ENCODE measurements at places on chromosomes 7 and 10.
A peak's percentile ranks its signal among the peaks of the same experiment; 100 is the strongest.

DNA sequence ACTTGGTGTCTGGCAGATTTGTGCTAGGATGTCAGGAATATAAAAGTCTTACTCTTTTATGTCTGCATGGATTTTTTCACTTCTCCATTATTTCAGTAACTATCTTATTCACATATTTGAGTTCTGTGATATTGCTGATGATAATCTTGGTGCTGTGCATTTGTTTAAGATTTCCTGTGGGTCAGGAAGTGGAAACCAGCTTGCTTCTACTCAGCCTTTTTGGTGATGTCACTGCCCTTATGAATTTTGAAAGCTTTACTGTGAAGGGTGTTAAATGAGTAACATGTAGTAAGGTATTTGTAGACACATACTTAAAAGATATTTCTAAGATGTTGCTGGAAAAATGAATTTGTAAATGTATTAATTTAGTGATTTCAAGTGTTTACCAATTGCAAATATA lies 69.5 kb upstream of the VOPP1 start:
- no peak for DNase-seq

DNA sequence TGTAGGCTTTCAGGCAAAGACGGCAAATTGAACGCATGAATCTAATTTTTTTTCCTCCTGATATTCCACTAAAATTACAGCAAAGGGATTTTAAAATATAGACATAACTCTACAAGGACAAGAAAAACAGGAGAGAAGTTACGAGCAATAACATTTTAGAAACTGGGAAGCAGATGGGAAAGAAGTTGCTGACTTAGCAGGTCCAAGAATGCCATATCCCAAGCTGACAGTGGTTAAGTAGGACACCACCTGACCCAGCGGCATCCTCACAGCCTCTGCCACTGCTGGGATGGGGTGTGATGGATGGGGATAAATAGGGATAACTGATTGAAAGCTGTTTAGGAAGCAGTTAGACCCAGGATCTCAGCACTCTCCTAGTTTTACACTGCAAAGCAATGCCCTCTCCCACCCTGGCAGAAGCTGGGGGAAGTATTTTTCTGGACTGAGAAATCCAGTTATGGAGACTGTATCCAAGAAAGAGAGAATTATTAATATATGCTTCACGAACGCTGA lies 99.3 kb upstream of the LEP start:
- DNase-seq: no peak

DNA sequence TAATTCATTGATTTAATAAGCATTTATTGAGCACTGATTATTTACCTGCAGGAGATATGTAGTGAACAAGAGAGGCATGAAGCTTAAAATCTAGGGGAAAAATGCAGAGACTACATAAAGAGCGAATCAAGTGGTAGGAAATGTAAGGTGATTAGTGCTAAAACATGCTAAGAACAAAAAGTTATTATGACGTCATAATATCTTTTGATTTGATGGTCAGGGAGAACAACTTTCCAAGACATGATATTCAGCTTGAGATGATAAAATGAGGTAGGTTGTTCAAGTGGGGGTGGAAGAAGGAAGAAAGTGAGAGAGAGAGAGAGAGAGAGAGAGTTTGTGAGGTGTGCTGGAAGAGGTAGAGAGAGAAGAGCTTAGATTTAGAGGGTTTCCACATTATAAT lies 317.7 kb downstream of the NRG3 start:
- no peak for DNase-seq

DNA sequence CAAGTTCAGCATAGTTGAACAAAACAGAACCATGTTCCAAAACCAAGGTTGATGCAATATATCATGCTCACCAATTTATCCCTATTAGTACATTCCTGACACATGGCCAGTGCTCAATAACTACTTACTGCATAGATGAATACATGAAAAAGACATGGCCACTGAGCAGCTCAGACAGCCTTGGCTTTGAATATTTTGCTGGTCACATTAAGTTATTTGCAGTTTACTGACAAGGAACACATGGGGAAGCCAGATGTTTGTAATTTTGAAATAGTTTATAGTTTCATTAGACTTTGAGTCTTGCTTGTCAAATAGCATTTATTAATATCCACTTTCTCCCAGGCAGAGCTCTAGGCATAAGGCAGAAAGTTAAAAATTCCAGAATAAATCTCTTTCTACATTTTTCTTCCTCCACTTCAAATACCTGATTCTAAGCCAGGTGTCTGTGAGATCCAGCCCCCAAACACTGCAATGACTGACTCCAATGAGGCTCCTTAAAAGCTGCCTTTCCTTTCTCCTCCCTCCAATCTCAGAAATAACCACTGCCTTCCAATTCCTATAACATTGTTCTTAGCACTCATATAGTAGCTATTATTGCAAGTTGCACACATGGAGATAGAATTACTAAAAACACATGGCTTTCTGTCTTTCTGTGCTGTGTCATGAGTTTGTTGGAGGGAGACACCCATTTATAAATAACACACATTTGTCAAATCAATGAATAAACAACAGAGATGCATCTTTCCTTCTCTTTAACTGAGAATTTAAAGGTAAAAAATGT lies 91.3 kb downstream of the PCGF5 start:
- DNase-seq: no peak

DNA sequence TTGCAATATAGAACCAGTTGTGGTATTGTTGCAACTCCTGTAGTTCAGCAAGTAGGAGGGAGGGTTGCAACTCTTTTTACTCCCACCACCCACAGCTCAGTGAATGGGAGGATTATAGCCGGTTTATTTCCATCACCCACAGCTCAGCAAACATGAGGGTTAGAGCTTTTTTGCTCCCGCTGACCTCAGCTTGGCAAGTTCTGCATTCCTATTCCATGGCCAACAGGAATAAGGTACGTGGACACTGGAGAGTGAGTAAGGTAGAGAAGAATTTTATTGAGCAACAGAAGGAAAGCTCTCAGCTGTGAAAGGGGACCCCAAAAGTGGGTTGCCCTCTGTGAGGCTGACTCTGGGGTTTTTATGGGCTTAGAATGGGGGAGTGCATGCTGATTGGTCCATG lies 167.1 kb upstream of the SMIM30 start:
- DNase-seq: no peak

DNA sequence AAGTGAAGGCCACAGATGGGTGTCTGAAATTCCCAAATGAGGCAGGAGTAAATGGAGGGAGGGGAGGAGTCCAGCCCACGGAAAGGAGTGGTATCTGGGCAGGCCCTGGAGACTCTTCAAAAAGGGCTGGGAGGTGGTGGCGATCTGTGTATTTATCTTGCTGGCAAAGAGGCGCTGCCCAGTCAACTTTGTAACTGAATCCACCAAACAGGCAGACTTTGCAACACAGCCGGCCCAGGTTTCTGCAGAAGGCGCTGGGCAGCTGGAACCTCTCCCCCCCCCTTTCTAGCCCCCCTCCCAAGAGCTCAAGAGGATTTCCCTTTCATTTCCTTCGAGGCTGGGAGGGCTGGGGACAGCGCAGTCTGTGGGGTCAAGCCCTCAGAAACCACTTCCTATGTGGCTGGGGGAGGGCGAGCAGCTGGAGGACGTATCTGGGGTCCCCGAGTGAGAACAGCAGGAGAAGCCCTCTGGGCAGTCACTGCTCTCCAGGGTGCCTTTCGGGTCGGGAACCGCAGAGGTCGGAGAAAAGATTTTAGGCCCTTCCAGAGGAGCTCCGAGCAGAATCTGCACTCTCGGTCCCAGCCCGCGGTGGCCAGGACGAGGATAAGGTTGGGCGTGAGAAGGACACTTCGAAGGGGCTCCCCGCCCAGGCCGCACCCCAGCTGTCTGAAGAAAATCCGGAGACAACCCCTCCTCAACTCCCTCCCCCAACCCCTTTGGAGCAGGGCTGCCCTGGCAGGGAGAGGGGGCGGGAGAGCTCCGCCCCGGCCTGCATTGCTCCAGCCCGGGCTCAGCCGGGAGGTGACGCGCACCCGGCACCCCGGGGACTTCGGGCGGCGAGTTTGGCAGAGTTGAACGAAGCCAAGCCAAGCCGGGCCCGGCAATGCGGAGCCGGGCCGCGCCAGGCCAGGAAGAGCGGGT lies 965 bp downstream of the ZCCHC24 start:
- DNase-seq: peak; percentile 29

- DNase-seq: no peak
These were observed 8.4 kb upstream of the GBX1 start for GRCh38 chr7:151175793-151176311.

- DNase-seq: no peak
These were observed 135.8 kb downstream of the MAPK8 start for GRCh38 chr10:48442090-48442808.

DNA sequence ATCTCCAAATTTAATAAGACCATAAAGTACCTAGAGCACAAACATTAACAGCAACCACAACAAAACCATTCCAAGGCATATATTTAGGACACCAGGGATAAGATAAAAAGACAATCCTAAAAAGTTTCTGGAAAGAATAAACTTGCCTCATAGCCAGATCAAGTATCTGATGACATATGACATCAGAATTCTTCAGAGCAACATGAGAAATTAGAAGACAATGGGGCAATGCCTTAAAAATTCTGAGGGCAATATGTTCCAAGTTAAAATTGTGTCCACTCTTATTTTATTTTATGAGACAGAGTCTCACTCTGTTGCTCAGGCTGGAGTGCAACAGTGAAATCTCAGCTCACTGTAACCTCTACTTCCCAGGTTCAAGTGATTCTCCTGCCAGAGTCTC lies 2.8 kb downstream of the EFCAB10 start:
- no peak for DNase-seq

GRCh38 chr7:77481615-77482014 lies 55.5 kb upstream of the PTPN12 start:
- no peak for DNase-seq

Data from activated gamma-delta T cell treated with Interleukin-2 at 50 U/mL for 16 hours (primary cell).